Peyer's patch (tissue), 4 donors: ENCODE measurements at places on chromosomes 6 and 20. TPM values are rescaled to one million over a fixed set of nuclear protein-coding genes. Genes with fewer than 3 reads are reported as not detected.

Gene RPN2
- total RNA-seq = 95.2 TPM

Gene IP6K3
- total RNA-seq = 5.8 TPM

DNA sequence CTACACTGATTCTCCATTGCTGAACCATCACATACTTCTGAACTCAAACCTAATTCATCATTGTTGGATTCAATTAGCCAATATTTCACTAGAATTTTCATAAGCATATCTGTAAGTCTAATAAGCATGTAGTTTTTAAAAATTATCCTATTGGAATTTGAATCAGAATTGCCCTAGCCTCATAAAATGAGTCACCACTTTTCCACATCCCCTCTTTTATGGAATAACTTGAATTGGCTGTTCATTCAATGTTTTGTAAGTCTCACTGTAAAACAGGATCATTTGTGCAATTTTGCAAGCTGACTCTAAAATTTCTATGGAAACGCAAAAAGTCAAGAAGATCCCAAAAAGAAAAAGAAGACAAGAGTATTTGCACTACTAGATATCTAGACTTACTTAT lies 141.0 kb downstream of the HACE1 start:
- no peaks in the 10 kb centered on the region for H3K4me1 ChIP-seq
- no peaks in the 10 kb centered on the region for H3K27me3 ChIP-seq
- H3K27ac ChIP-seq = no peak overlapping the region
- H3K4me3 ChIP-seq = no peak overlapping the region

DNA sequence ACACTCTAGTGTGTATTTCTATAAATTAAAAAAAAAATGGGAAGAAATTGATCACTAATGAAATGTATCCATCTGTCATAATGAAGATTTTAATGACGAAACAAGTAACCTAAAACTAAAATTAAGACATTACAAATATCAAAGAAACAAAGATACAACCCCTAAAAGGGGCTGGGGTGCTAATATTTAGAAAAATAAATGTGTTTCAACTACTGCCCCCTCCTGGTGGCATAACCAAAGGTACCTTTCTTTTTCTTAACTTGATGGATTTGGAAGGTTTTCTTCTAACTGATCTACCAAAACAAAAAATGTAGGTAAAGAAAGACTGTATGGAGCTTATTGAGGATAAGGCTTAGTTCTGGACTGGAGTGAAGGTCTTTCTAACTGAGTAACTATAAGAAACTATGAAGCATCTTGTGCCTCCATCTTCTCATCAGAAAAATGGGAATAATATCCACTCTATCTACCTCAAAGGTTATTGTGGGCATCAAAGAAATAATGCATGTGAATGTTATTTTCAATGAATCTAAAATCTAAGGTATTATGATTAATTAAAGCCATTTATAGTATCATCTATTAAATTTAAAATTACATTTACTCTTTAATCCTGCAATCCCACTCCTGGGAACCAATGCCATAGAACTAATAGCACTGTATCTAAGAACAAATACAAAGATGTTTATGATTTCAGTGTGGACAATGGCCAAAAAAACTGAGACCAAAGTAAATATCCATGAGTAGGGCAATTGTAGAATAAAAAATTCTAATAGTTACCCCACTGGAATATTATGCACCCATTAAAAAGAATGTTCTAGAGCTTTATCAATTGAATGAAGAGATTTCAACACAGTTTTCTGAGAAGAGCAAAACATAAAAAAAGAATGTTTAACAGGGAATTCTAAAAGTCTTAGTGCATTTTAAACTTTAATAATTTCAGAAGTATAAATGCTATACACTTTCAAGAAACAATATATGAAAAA lies 117.2 kb downstream of the BACH2 start:
- H3K4me1 ChIP-seq = no peaks in the 10 kb centered on the region
- no peak for DNase-seq
- H3K4me3 ChIP-seq = no peak overlapping the region
- no peak overlapping the region for H3K27ac ChIP-seq
- no peaks in the 10 kb centered on the region for H3K36me3 ChIP-seq

GRCh38 chr6:47004463-47004862 lies 37.7 kb downstream of the ADGRF1 start:
- H3K27ac ChIP-seq = no peak overlapping the region
- H3K36me3 ChIP-seq = no peaks in the 10 kb centered on the region
- no peak for DNase-seq
- H3K27me3 ChIP-seq = no peaks in the 10 kb centered on the region

DNA sequence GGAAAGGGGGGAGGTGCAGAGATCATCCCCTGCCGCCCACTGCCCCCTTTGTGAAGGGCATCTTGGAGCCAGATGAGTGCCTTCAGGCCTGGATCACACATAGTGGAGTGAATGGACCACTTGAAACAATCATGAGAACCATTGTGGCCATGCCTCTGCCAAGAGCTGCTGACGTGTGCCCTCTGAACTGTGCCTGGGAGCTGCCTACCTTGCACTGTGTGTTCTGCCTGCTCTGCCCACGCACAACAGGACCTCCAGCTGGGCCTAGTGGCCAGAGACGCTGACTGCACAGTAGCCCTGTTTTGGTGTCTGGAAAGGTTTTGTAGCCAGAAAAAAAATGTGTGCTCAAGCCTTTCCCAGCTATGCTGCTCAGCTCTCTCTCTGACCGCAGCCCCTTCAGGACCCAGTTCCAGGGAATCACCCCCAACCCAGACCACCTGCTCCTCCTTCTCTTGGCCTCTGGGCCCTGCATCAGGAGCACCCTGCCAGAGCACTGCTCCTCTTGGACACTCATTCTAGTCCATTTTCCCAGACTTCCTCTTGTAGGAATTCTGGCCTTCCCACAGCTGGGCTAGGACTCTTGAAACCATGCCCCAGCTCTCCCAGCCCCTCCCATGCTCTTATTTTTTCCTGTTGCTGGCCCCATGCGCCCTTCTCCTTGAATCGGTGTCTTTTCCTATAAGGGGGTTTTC lies 1.6 kb upstream of the ADIG start:
- H3K4me1 ChIP-seq = no peaks in the 10 kb centered on the region
- H3K27ac ChIP-seq = no peak overlapping the region
- no peak for DNase-seq
- H3K36me3 ChIP-seq = peaks cover 21% of the 10 kb centered on the region

DNA sequence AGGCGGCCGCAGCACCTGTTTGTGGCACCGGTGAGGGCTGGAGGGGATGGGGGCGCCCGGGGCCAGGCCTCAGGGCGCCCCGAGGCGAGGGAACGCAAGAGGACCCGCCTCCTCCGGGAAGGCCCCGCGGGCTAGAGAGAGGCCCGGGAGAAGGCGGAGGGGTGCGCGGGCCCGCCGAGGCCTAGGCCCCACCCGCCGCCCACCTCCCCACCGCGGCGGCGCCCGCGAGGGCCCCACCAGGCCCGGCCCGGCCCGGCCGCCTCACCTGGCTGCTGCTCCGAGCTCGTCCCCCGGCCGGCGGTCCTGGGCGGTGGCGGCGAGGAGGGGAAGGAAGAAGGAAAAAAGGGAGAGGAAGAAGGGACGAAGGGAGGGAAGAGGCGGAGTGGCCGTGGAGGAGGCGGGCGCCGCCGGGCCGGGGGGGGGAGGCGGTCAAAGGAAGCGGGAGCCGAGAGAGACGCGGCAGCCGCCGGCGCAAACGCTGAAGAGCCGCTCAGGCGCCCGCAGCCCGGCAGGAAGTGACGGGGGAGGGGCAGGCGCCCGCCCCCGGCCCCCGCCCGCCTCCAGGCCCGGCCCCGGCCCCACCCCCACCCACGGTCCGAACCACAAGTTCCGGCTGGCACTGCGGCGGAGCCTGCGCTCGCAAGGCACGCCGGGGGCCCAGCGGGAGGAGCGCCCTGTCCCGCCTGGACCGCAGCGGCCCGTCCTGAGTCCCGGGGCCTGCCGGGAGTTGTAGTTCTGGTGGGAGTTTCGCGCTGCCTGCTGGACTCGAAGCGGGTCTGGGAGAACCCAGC lies at the start of gene STAU1:
Gene STAU1 (minus strand): TSS at position 484 of the 791 bp plus-strand sequence. CDS start 22,133 bp downstream, outside the sequence.
- peak; percentile 94 for DNase-seq
- H3K27ac ChIP-seq = peak within 1 kb of the TSS; percentile 98
- peak within 1 kb of the TSS; percentile 90 for H3K4me3 ChIP-seq
- H3K4me1 ChIP-seq = no peaks in the 10 kb centered on the region
- H3K36me3 ChIP-seq = no peaks in the 10 kb centered on the region

GRCh38 chr20:45096781-45097180 lies 4.1 kb downstream of the KCNS1 start:
- no peak overlapping the region for H3K4me3 ChIP-seq
- no peak overlapping the region for H3K27ac ChIP-seq
- DNase-seq = no peak
- no peaks in the 10 kb centered on the region for H3K36me3 ChIP-seq
- peaks cover 9% of the 10 kb centered on the region for H3K4me1 ChIP-seq

- no peaks in the 10 kb centered on the region for H3K36me3 ChIP-seq
- DNase-seq = no peak
- H3K27me3 ChIP-seq = no peaks in the 10 kb centered on the region
- H3K4me3 ChIP-seq = no peak overlapping the region
Observed at GRCh38 chr20:40578961-40579360, 110.1 kb downstream of the MAFB start.

GRCh38 chr6:106475284-106475683 lies 114.8 kb downstream of the CRYBG1 start:
- H3K36me3 ChIP-seq = no peaks in the 10 kb centered on the region
- H3K27ac ChIP-seq = no peak overlapping the region
- no peak for DNase-seq
- H3K27me3 ChIP-seq = no peaks in the 10 kb centered on the region
- no peaks in the 10 kb centered on the region for H3K4me1 ChIP-seq
- no peak overlapping the region for H3K4me3 ChIP-seq

DNA sequence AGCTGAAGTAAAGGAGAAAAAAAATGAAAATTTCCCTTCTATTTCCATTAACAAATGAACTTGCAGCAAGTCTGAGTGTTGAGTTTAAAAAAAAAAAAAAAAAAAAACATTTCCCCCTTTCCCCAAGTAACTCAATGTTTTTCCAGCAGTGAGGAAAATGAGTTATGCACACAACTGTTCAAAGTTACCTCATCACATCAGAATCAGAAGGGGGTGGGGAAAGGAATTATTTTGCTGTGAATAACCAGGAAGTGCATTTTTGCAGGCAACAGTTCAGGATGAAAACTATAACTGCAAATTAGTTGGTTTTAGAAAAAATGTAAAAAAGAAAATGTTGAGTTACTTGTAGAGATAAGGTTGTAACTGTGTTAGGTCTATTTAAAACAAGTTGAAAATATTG lies 568.9 kb upstream of the CITED2 start:
- H3K27me3 ChIP-seq = no peaks in the 10 kb centered on the region
- no peaks in the 10 kb centered on the region for H3K4me1 ChIP-seq
- H3K4me3 ChIP-seq = no peak overlapping the region
- no peak overlapping the region for H3K27ac ChIP-seq
- no peak for DNase-seq

DNA sequence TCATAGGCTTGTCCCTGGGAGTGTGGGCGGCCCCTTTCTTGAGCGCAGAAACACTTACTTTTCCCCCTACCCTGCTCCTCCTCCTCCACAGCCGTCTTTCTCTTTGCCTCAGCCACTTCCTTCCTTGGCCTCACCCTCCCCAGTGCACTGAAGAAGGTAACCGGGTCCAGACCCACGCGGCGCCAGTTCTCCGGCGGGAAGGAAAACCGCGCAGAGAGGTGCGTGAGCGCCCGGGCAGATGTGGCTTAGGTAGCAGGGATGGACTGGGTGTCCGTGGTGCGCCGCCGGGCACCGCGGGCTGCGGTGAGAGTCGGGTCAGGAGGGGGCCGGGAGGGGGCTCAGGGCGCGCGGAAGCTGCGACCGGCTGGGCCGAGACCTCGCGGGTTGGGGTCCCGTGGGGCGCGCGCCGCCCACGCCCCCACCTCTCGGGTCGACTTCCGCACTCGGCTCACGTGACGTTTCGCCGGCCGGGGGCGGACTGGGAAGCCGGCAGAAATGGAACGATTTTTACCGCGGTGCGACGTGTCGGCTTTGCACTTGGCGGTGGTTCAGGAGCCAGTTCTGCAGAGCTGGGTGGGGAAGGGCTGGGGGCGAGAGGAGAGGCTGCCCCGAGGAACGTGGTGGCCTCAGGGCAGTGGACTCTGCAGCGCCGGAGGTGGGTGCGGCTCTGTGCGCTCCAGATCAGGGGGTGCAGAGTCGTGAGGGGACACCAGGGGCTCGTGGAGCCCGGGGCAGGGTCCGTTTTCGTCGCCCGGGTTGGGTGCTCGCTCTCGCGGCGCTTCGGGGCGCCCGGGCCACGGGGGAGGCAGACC lies at the start of gene ABRACL:
Gene ABRACL (plus strand): TSS at position 88 of the 812 bp plus-strand sequence. CDS start 5,416 bp downstream, outside the sequence.
- DNase-seq = peak; percentile 76
- peak within 1 kb of the TSS; percentile 87 for H3K27ac ChIP-seq
- H3K27me3 ChIP-seq = no peaks in the 10 kb centered on the region
- H3K4me1 ChIP-seq = peaks cover 14% of the 10 kb centered on the region
- peak within 1 kb of the TSS; percentile 93 for H3K4me3 ChIP-seq

DNA sequence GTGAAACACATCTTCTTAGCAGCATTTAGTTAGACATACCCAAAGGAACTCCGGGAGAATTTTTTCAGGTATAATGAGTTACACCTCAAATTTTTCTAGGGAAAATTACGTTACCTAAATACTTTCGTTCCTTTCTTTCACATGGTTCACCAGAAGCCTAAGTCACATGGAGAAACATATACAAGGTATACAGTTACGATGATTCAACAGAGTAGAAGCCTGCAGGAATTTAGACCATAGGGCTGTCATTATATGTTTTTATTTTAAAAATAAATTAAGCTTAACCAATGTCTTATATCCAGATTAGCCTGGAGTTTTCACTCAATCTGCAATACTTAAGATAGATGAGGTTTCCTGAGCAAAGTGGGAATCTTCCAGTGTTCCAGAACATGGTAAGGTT lies 549.5 kb upstream of the JARID2 start:
- no peaks in the 10 kb centered on the region for H3K4me1 ChIP-seq
- no peak for DNase-seq
- H3K27me3 ChIP-seq = no peaks in the 10 kb centered on the region
- H3K4me3 ChIP-seq = no peak overlapping the region

GRCh38 chr6:3926150-3926482 lies 76.9 kb downstream of the FAM50B start:
- H3K36me3 ChIP-seq = no peaks in the 10 kb centered on the region
- H3K4me3 ChIP-seq = no peak overlapping the region
- H3K4me1 ChIP-seq = no peaks in the 10 kb centered on the region

- H3K36me3 ChIP-seq = no peaks in the 10 kb centered on the region
- no peak for DNase-seq
- H3K4me3 ChIP-seq = no peak overlapping the region
- no peak overlapping the region for H3K27ac ChIP-seq
- no peaks in the 10 kb centered on the region for H3K27me3 ChIP-seq
Observed at GRCh38 chr6:170420791-170421776, 114.5 kb downstream of the FAM120B start.

- H3K27ac ChIP-seq = no peak overlapping the region
- no peak for DNase-seq
- no peaks in the 10 kb centered on the region for H3K36me3 ChIP-seq
- no peaks in the 10 kb centered on the region for H3K4me1 ChIP-seq
- no peaks in the 10 kb centered on the region for H3K27me3 ChIP-seq
Observed at GRCh38 chr20:46785958-46786357, 76.5 kb downstream of the SLC2A10 start.

- no peaks in the 10 kb centered on the region for H3K36me3 ChIP-seq
- no peaks in the 10 kb centered on the region for H3K27me3 ChIP-seq
- H3K4me1 ChIP-seq = no peaks in the 10 kb centered on the region
- H3K4me3 ChIP-seq = no peak overlapping the region
- no peak for DNase-seq
Observed at GRCh38 chr20:17816804-17817587, 117.2 kb downstream of the BANF2 start.
